HFFc6 (cell line): ENCODE measurements at places on chromosomes 7 and 10. TPM values are rescaled to one million over a fixed set of nuclear protein-coding genes. Genes with fewer than 3 reads are reported as not detected.

DNA sequence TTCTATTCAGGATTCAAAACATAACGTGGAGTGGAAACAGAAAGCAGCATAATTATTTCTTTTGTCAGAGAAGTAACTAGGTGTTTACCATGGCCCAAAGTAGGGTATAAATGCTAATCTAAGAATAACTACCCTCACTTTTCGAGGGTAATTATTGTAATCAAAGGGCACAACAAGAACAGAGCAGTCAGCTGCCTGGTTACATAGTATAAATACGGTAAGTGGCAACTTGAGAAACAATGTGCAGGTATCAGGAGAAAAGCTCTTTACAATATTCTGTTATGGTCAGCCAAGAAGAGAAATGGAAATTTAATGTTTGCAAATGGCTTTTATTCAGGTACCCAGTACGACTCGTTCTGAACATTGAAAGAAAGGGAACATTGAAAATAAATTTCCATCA is 242.0 kb upstream of the NPY start:
- no peak overlapping the region for H3K4me3 ChIP-seq
- H3K36me3 ChIP-seq: no peaks in the 10 kb centered on the region
- H3K27ac ChIP-seq: no peak overlapping the region
- H3K27me3 ChIP-seq: no peaks in the 10 kb centered on the region; the same call in 1 of the 2 replicates

DNA sequence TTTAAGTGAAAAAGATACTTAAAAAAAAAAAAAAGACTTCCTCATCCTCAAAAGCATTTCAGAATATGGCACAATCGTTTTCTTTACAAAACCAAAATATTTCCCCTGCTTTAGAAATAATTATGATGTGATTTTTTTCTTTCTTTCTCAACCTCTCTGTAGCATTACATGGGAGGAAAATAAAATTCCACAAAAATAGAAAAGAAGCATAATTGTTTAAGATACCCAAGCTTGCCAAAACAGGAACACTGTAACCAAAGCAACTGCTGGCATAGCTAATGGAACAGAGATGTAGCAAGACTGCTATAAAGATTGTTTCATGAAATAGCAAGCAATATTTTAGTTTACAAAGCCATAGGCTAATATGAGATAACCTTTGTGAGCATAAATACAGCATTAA is 75.6 kb upstream of the GPR22 start:
- H3K36me3 ChIP-seq: peaks cover 7% of the 10 kb centered on the region
- DNase-seq: peak; percentile 30
- H3K4me1 ChIP-seq: peaks cover 52% of the 10 kb centered on the region

GRCh38 chr10:22666287-22667092 is 47.9 kb downstream of the PIP4K2A start:
- H3K36me3 ChIP-seq: no peaks in the 10 kb centered on the region
- H3K4me1 ChIP-seq: peaks cover 39% of the 10 kb centered on the region
- H3K27ac ChIP-seq: no peak overlapping the region
- H3K27me3 ChIP-seq: no peaks in the 10 kb centered on the region
- no peak overlapping the region for H3K4me3 ChIP-seq

The LIPM gene
- not detected in 2 replicates for total RNA-seq

The LIPA gene
- total RNA-seq: 108 to 190 TPM (median 128 TPM) in 3 replicates

GRCh38 chr10:86659161-86659691 is 4.9 kb downstream of the OPN4 start:
- H3K4me3 ChIP-seq: no peak overlapping the region
- no peaks in the 10 kb centered on the region for H3K36me3 ChIP-seq
- peaks cover 10% of the 10 kb centered on the region for H3K27me3 ChIP-seq
- DNase-seq: no peak
- H3K27ac ChIP-seq: no peak overlapping the region
- peaks cover 11% of the 10 kb centered on the region for H3K4me1 ChIP-seq

The PPP1R17 gene
- total RNA-seq: not detected in 3 replicates

GRCh38 chr10:103852856-103853255 is 2.5 kb downstream of the SH3PXD2A start:
- no peaks in the 10 kb centered on the region for H3K36me3 ChIP-seq
- H3K27ac ChIP-seq: peak overlapping the region; percentile 99
- peak overlapping the region; percentile 97 for H3K4me3 ChIP-seq

The PRSS37 gene
- total RNA-seq: not detected in 2 replicates

GRCh38 chr10:133189726-133190125 is 29.7 kb downstream of the KNDC1 start:
- no peak for DNase-seq
- no peaks in the 10 kb centered on the region for H3K36me3 ChIP-seq
- no peak overlapping the region for H3K4me3 ChIP-seq
- H3K27ac ChIP-seq: no peak overlapping the region

GRCh38 chr10:33720161-33720560 is 385.7 kb upstream of the NRP1 start:
- H3K27ac ChIP-seq: no peak overlapping the region
- H3K4me1 ChIP-seq: peaks cover 10% of the 10 kb centered on the region

DNA sequence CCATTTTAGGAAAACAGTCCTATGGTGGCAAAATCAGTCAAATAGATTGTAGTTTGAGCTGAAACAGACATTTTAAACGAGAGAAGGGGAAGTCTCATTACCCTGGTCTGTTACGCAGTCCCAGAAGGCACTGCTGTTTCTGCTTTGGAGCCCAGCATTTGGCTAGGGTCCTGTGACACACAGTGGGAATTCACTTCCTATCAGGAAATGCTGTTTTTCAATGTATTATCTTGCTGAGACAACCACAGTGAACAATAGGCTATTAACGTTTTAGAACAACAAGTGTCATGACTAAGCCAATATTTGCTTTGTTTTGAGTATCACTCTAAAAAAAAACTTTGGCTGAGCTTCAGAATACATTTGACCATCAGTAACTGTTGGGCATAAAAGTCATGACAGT is 74.1 kb downstream of the ADD3 start:
- no peaks in the 10 kb centered on the region; the same call in 1 of the 2 replicates for H3K27me3 ChIP-seq
- peak; percentile 18 for DNase-seq
- H3K4me1 ChIP-seq: peaks cover 59% of the 10 kb centered on the region
- peaks cover 12% of the 10 kb centered on the region for H3K36me3 ChIP-seq
- H3K27ac ChIP-seq: peak overlapping the region; percentile 64
- H3K4me3 ChIP-seq: no peak overlapping the region

DNA sequence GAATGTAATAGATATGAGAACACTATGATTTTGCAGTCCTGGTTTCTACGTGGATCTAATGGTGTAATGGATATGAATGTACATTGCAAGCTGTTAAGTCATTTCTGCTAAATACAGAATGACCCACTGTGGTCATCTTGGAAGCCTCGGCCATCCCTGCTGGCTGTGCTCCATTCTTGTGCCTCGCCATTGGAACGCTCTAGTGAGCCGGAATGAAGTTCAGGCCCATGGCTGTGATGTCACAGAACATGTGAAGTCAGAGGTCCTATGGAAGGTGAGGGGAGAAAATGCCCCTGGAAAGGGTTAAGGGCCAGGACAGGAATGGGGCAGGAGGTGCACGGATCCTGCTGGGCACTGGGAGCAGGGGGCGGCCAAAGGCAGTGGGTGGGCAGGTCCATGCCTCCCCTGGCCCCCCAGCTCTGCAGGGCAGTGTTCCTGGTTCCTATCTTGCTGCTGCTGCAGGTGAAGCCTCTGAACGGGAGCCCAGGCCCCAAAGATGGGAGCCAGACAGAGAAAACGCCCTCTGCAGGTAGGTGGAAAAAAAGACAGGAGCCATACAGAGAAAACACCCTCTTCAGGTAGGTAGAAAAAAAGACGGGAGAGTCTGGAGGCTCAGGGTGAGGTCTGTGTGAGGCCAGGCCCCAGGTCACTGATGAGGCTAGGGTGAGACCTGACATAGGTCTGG is at the start of gene LLCFC1:
Gene LLCFC1, plus strand, starts transcription at position 259 of the 685 bp plus-strand sequence. Its CDS starts 138 bp downstream, at position 397.
- peaks cover 5% of the 10 kb centered on the region for H3K27me3 ChIP-seq
- no peaks in the 10 kb centered on the region for H3K4me1 ChIP-seq
- H3K4me3 ChIP-seq: no peak within 1 kb of the TSS

The ZP3 gene
- total RNA-seq: 18.3 to 26.8 TPM (median 19.4 TPM) in 3 replicates

The PITX3 gene
- not detected in 2 replicates for total RNA-seq

The NUPR2 gene
- total RNA-seq: not detected in 3 replicates

The SGCE gene
- 27.6 to 49.0 TPM (median 29.3 TPM) in 3 replicates for total RNA-seq

The HTR7 gene
- 0.21 to 0.50 TPM (median 0.35 TPM) in 3 replicates for total RNA-seq
